Tibial nerve (tissue), 4 donors: ENCODE measurements at places on chromosomes 13 and 19.

- H3K4me1 ChIP-seq: no peaks in the 10 kb centered on the region
- H3K27ac ChIP-seq: no peak overlapping the region
- DNase-seq: no peak
- no peaks in the 10 kb centered on the region for H3K36me3 ChIP-seq
Measured at GRCh38 chr13:31605076-31605860, 134.1 kb upstream of the RXFP2 start.

DNA sequence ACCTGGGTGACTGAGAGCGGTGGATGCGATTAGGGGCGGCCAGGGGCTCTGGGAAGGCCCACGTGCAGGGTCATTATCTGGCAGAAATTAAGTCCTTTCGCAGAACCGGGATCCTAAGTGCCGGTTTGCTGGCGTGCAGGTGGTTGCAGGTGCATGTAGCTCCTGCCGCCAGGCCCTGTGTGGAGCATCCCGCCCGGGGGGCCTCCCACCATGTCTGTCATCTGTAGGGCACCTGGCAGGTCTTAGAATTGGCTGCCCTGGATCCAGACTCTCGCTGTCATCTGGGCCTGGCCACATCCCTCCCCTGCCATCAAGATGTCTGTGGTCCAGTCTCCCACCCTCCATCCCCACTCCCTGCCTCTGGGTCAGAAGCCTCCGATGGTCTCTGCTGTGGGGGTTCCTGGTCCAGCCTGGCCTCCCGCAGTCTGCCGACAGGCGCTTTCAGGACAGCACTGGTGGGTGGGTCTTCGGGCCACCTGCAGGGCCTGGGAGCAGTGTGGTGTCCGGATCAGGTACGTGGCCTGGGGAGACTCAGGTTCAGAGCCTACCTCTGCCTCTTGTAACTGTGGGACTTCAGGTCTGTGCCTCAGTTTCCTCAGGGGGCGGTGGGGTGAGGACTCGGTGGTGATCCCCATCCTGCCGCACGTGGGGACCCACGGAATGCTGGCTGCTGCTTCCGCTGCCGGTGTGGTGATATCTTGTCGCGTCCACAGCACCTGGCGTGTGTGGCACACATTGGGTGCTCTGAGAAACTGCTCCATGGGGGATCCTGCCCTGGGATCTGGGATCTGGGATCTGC, 5.4 kb downstream of the GNA11 start:
- no peaks in the 10 kb centered on the region for H3K27me3 ChIP-seq
- peak overlapping the region; percentile 94 for H3K4me3 ChIP-seq
- no peaks in the 10 kb centered on the region for H3K36me3 ChIP-seq
- peaks cover 96% of the 10 kb centered on the region for H3K4me1 ChIP-seq
- no peak for DNase-seq

DNA sequence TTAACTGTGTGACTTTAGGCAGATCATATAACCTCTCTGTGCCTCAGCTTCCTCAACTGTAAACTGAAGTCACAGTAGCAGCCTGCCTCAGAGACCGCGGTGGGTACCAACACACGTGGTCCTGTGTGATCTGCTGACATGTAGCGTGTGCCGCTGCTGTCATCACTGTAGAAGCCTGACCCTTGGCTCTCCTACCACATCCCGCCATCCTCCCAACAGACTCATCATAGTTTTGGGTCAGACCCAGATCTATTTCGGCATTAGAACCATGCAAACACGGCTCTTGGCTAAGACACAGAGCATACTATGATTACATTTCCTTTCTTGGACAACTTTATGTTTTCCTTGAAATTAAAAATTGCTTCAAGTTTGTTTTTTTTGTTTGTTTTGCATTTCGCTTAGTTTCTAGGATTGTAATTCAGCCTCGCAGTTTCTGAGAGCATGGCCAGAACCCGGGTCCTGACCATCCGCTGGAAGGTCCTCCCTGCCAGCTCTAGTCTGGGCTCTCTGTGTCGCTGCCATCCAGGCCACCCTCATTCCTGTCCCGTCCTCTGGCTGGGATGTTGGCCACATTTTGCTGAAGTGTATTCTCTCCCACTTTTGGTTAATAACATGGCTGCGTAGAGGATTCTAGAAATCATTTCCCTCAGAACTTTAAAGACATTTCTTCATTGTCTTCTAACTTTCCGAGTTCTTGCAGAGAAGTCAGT, 53.0 kb downstream of the GGACT start:
- H3K27me3 ChIP-seq: no peaks in the 10 kb centered on the region
- H3K36me3 ChIP-seq: no peaks in the 10 kb centered on the region
- H3K4me1 ChIP-seq: no peaks in the 10 kb centered on the region
- H3K4me3 ChIP-seq: no peak overlapping the region
- H3K27ac ChIP-seq: no peak overlapping the region

- H3K4me1 ChIP-seq: no peaks in the 10 kb centered on the region
- no peak overlapping the region for H3K4me3 ChIP-seq
- H3K27ac ChIP-seq: no peak overlapping the region
- H3K27me3 ChIP-seq: no peaks in the 10 kb centered on the region
- DNase-seq: no peak
Measured at GRCh38 chr13:27012482-27013197, 159.0 kb downstream of the USP12 start.

- no peaks in the 10 kb centered on the region for H3K4me1 ChIP-seq
- no peak overlapping the region for H3K27ac ChIP-seq
- DNase-seq: no peak
- H3K4me3 ChIP-seq: no peak overlapping the region
- H3K36me3 ChIP-seq: no peaks in the 10 kb centered on the region
Measured at GRCh38 chr13:102033857-102034331, 368.0 kb downstream of the FGF14 start.

DNA sequence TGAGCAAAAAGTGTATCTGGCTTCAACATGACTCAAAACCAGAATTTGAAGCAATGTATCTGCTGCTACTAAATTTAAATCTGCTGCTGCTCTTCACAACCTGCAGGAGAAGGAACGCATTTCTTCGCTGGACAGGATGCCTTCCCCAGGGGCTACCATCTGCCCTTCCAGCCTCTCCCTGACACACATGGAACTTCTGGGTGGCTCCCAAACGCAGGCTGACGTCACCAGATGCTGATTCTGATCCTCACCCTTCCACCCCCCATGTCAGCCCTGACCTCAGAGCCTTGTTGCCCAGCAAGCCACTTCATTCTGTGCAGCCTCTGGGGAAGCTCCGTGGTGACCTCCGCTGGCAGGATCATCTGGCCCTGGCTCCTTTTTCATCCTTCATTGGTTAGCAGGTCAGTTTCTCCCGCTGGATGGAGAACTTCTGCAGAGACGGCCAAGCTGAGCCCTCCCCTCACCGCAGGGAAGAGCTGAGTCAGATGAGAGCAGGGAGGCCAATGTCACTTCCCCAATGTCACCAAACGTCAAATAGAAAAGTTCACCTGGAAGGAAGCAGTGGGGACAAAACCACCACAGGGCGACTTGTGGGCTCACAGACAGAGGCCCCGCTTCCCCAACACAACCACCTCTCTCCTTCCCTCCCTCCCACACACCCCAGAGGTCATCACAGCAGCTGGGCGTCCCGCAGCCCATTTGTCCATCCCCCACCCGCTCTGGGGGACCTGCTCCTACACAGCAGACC, 14.0 kb upstream of the RAB20 start:
- H3K27me3 ChIP-seq: no peaks in the 10 kb centered on the region
- DNase-seq: no peak
- H3K4me1 ChIP-seq: peaks cover 13% of the 10 kb centered on the region
- no peak overlapping the region for H3K4me3 ChIP-seq
- H3K36me3 ChIP-seq: no peaks in the 10 kb centered on the region
